ENCODE measurements at places on chromosomes 2 and 18.
A peak's percentile ranks its signal among the peaks of the same experiment; 100 is the strongest.

DNA sequence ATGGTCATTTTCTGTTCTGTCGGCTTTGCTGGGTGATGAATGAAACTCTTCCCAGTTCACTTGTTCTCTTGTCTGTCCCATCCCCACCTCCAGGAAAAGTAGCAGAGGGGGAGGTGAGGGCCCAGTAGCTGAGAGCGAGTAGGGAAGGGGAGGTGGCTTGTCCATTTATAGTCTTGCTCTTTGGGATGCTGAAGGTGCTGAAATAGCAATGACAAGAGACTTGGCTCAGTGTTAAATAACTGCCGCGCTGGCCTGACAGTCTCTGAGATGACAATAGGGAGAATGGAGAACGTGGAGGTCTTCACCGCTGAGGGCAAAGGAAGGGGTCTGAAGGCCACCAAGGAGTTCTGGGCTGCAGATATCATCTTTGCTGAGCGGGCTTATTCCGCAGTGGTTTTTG, at the start of gene SMYD1:
TSS of gene SMYD1 (plus strand) at position 228 of the 400 bp plus-strand sequence. CDS start at position 268, 40 bp downstream.
- no peak within 1 kb of the TSS for H3K27ac ChIP-seq
- no peak within 1 kb of the TSS for H3K4me3 ChIP-seq
- H3K36me3 ChIP-seq = no peaks in the 10 kb centered on the region
- no peaks in the 10 kb centered on the region for H3K4me1 ChIP-seq
- H3K27me3 ChIP-seq = no peaks in the 10 kb centered on the region

- no peak overlapping the region for H3K4me3 ChIP-seq
- H3K27ac ChIP-seq = no peak overlapping the region
- DNase-seq = no peak
- no peaks in the 10 kb centered on the region for H3K27me3 ChIP-seq
Observed at GRCh38 chr2:20509770-20510490, 63.1 kb downstream of the RHOB start.

- peak; percentile 73 for DNase-seq
- H3K27me3 ChIP-seq = no peaks in the 10 kb centered on the region
- no peak overlapping the region for H3K27ac ChIP-seq
- H3K36me3 ChIP-seq = no peaks in the 10 kb centered on the region
- H3K4me1 ChIP-seq = peaks cover 3% of the 10 kb centered on the region
- H3K4me3 ChIP-seq = no peak overlapping the region
Observed at GRCh38 chr2:109545828-109546713, 67.7 kb downstream of the SEPTIN10 start.

GRCh38 chr2:221392228-221392881, 179.7 kb downstream of the EPHA4 start:
- no peak overlapping the region for H3K4me3 ChIP-seq
- DNase-seq = no peak
- H3K27ac ChIP-seq = no peak overlapping the region

DNA sequence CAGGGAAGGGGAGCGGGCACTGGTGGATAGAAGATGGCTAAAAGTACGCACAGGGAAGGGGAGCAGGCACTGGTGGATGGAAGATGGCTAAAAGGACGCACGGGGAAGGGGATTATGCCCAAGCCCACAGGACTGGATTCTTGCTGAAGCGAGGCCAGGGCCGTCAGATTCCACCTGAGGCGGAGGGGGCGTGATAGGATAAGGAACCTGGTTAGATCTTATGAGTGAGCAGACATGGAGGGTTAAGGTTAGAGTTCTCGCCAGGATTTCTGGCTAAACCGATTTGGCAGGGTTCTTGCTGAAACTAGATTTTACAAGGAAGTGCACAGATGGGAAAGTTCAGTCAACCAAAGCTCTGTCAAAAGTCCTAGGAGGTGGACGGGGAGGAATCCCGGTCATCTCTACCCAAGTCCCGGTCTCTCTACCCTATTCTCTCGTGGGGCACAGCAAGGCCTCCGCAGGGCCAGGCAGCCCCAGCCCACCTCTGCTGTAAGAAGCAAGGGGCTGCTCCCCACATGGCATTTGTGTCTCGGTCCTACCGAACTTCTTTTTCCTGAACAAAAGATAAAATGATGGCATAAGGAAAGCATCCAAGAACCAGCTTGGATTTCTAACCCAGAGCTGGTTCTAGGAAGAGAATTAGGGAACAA, 140.8 kb downstream of the PTGR3 start:
- H3K4me3 ChIP-seq = no peak overlapping the region
- H3K4me1 ChIP-seq = peaks cover 22% of the 10 kb centered on the region
- DNase-seq = no peak
- no peak overlapping the region for H3K27ac ChIP-seq
- no peaks in the 10 kb centered on the region for H3K27me3 ChIP-seq

GRCh38 chr2:25032094-25032493, 9.8 kb upstream of the EFR3B start:
- H3K27ac ChIP-seq = no peak overlapping the region
- peaks cover 4% of the 10 kb centered on the region for H3K36me3 ChIP-seq
- no peaks in the 10 kb centered on the region for H3K4me1 ChIP-seq
- no peak for DNase-seq
- H3K27me3 ChIP-seq = no peaks in the 10 kb centered on the region

DNA sequence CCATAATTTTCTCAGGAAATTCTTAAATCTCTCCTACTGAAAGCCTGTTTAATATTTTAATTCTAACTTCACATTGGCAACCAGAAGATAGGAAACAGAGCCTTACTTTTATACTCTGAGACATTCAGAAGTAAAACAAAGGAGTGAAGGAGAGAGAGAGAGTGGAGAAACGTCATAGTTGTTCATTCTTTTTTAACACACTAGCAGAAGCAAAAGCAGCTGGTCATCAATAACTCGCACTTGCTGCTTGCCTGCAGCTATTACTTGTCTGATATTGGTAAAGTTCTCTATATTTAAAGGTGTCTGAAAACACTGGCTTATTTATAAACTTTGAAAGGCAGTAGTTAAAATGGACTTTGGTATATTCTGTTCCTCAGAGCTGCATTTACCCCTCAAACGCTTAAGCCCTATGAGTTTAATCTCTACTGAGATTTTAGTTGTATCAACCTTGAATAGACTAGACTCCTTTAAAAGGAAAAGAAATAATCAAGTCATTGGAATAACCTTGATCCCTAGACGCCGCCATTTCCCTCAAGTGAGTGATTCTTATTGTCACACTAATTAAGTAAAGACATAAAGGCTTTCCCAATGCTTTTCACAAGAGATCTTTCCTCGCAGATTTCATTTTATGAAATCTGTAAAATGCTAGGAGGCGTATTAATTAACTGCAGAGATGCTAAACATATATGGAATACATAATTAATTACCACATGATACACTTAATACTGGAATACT, 182.0 kb downstream of the PID1 start:
- no peak overlapping the region for H3K4me3 ChIP-seq
- H3K27me3 ChIP-seq = no peaks in the 10 kb centered on the region
- H3K36me3 ChIP-seq = no peaks in the 10 kb centered on the region
- H3K4me1 ChIP-seq = no peaks in the 10 kb centered on the region

- no peak for DNase-seq
- H3K4me3 ChIP-seq = no peak overlapping the region
- H3K4me1 ChIP-seq = no peaks in the 10 kb centered on the region
- no peaks in the 10 kb centered on the region for H3K27me3 ChIP-seq
Observed at GRCh38 chr18:11581286-11581685, 28.1 kb upstream of the SLC35G4 start.

DNA sequence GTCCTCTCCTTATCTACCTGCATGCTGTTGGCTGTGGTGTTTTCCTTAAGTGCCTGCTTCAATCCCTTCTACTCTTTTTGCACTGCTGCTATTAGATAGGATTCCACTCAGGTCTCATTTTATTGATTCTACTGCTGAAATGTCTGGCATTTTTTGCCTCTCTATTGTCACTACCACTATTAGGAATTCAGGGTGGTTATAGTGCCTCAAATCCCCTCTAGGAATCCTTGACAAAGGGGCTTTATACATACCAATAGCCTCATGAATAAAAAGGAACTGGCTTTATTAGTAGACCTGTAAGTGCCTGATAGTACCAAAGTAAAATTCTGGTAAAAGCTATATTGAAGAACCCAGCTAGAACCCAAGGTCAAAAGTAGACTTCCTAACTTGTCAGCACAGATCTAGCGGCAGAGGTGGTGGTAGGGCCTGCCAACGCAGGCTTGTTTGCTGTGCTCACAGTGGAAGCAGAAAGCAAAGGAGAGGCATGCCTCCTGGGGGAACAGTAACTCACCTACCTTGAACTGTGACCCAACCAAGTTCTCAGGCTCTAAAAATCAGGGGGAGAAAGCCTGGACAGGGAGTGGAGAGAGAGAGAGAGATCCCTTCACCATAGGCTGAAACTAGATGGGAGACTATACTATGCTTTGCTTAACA, 200.8 kb downstream of the RAB3GAP1 start:
- DNase-seq = no peak
- H3K27ac ChIP-seq = no peak overlapping the region
- no peak overlapping the region for H3K4me3 ChIP-seq
- H3K36me3 ChIP-seq = no peaks in the 10 kb centered on the region
- H3K4me1 ChIP-seq = no peaks in the 10 kb centered on the region

DNA sequence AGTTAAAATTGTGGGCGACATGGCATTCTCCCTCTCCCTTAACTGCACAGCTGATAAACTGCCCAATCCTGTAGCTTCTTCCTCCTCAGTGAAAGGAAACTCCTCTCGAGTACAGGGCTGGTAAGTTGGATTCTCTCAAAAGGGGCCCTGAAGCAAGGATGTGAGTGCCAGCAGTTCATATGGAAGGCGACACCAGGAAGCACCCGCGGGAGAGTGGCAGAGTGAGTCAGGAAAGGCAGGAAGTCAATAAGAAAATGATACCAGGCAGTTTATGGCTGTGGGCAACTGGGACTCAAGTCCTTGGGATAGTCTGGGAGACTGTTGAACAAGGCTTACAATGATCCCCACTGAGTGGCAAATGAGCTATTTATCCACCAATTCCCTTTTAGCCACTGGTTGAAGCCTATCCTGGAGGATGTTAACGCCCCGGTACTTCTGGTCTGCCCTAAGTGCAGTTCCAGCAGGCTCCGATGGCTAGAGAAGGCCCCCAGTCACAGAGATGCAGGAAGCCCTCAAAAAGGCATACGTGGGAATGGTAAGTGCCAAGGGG, 34.8 kb downstream of the ABHD3 start:
- H3K27me3 ChIP-seq = no peaks in the 10 kb centered on the region
- no peaks in the 10 kb centered on the region for H3K36me3 ChIP-seq
- H3K27ac ChIP-seq = no peak overlapping the region
- DNase-seq = no peak

GRCh38 chr18:2881088-2881839, 34.5 kb downstream of the EMILIN2 start:
- no peaks in the 10 kb centered on the region for H3K27me3 ChIP-seq
- H3K36me3 ChIP-seq = no peaks in the 10 kb centered on the region
- H3K27ac ChIP-seq = peak overlapping the region; percentile 82
- H3K4me3 ChIP-seq = no peak overlapping the region
- DNase-seq = peak; percentile 53

DNA sequence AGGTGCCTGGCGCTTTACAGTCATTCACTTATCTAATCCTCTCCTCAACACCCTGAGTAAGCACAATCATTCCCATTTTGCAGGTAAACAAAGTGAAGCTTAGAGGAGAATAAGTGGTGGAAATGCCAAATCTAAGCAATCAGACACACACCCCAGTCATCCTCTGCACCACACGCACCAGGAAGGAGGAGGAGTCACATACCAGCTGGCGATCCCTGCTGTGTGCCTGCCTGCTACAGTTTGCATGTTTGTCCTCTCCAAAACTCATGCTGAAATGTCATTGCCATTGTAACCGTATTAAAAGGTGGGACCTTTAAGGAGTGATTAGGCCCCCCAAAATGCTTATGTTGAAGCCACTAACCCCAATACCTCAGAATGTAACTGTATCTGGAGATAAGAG, 93.7 kb downstream of the LOXHD1 start:
- DNase-seq = no peak
- no peak overlapping the region for H3K4me3 ChIP-seq
- H3K36me3 ChIP-seq = no peaks in the 10 kb centered on the region

DNA sequence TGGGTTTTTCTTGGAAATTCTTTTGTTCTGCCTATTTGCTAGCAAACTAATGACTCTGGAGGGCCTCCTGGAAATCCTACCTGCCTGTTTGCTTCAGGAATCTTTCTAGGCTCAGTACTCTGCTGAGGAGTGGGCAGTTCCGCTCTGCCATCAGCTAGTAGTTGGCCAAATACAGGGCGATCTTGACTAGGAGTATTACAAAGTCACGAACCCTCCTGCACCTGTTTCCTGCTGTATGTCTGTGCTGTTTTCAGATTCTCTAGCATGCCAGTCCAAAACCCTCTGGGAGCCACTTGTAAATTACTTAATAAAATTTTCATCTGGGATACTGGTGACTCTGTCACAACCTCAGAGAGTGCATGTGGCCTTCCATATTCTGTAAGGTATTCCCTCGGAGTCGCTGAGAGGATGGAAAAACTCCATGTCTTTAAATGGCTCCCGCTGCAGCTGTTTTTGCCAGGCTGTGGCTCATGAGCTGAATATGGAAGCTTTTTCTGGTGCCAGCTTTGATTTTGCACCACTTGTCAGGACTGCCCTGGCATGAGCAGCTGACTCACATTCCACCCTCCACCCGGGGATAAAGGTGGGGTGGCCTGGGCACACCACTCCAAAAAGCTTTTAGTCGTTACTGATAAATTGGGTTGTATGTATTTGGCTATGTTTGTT, 123.0 kb downstream of the RTN4 start:
- no peak overlapping the region for H3K27ac ChIP-seq
- no peak for DNase-seq
- H3K36me3 ChIP-seq = peaks cover 3% of the 10 kb centered on the region
- H3K4me1 ChIP-seq = no peaks in the 10 kb centered on the region
- no peak overlapping the region for H3K4me3 ChIP-seq

DNA sequence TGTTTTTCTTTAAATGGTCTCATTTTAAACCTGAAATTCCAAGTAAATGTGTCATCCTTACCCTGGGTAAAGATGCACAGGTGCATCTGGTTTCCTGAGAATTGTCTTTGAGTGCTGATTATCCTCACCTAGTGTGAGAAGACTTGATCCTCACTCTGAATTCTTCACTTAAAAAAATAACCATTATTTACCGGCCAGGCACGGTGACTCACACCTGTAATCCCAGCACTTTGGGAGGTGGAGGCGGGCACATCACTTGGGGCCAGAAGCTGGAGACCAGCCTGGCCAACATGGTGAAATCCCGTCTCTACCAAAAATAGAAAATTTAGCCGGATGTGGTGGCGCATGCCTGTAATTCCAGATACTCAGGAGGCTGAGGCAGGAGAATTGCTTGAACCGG, 9.9 kb upstream of the WNT6 start:
- H3K27me3 ChIP-seq = peaks cover 49% of the 10 kb centered on the region
- H3K36me3 ChIP-seq = no peaks in the 10 kb centered on the region
- DNase-seq = no peak
- peaks cover 5% of the 10 kb centered on the region for H3K4me1 ChIP-seq
- no peak overlapping the region for H3K4me3 ChIP-seq

- no peaks in the 10 kb centered on the region for H3K27me3 ChIP-seq
- H3K27ac ChIP-seq = no peak overlapping the region
- H3K4me3 ChIP-seq = no peak overlapping the region
- DNase-seq = no peak
- H3K36me3 ChIP-seq = no peaks in the 10 kb centered on the region
Observed at GRCh38 chr2:111226876-111227700, 106.4 kb downstream of the BCL2L11 start.

All from spinal cord (tissue), 10 donors.